Aorta (tissue), 5 donors: ENCODE measurements at places on chromosomes 12 and 14. TPM values are rescaled to one million over a fixed set of nuclear protein-coding genes. Genes with fewer than 3 reads are reported as not detected.

Gene FERMT2
- 205 TPM for total RNA-seq

Gene NPFF
- total RNA-seq: not detected

Gene SLC6A15
- 0.55 TPM for total RNA-seq

Gene FGD4
- total RNA-seq: 40.4 TPM

Gene GPR84
- total RNA-seq: 1.9 TPM

Gene TMEM132C
- total RNA-seq: 0.78 TPM

Gene HOXC6
- 17.1 TPM for total RNA-seq

Gene TMPRSS12
- total RNA-seq: not detected

Gene TAMALIN
- 64.2 TPM for total RNA-seq

Gene TMEM63C
- 0.06 TPM for total RNA-seq

Gene PLA2G1B
- 1.2 TPM for total RNA-seq

Gene FAM186B
- total RNA-seq: 0.23 TPM

- DNase-seq: peak; percentile 63
- H3K27ac ChIP-seq: no peak overlapping the region
- H3K4me1 ChIP-seq: no peaks in the 10 kb centered on the region
- no peak overlapping the region for H3K4me3 ChIP-seq
Observed at GRCh38 chr12:90410962-90411361, 544.0 kb downstream of the CCER1 start.

DNA sequence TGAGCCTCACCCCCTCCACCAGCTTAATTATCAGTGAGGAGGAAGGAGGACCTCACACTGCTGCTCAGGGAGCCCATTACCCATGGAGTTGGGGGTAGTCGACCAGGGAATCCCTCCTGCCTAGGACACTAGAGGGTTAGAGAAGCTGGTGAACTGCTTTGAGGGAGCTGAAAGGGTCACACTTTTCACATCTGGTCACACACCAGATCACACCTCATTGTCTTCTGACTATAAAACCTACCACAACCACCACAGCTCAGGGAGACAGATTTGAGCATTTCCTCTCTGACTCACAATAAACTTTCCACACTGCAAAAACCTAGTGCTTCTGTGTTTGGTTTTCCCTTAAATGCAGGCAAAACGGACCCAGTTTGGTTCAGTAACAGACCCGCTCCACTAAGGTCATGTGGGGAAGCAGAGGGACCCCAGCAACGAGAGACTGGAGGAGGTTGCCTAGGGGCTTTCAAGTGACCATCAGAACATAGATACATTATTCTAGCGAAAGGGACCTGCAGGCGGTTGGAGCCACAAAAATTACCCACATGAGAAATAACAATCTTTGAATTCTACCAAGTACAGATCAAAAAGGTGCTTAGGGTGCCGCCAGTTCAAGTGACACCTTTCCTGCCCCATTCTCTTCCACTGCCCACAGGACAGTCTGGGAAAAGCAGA, 151.4 kb upstream of the AVPR1A start:
- H3K36me3 ChIP-seq: no peaks in the 10 kb centered on the region
- H3K4me1 ChIP-seq: no peaks in the 10 kb centered on the region
- H3K27me3 ChIP-seq: no peaks in the 10 kb centered on the region
- DNase-seq: no peak
- no peak overlapping the region for H3K4me3 ChIP-seq
- H3K27ac ChIP-seq: no peak overlapping the region

DNA sequence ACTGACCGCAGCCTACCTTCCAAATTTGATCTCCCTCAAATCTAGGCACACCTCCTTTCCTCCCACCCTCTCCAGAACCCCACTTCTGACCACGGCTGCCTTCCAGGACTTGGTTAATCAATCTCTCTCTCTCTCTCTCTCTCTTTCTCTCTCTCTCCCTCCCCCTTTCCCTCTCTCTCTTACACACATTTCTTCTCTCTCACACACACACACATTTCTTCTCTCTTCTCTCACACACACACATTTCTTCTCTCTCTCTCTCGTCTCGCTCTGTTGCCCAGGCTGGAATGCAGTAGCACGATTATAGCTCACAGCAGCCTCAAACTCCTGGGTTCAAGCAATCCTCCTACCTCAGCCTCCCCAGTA, 521 bp upstream of the GMFB start:
- no peak for DNase-seq
- H3K27ac ChIP-seq: no peak overlapping the region
- no peaks in the 10 kb centered on the region for H3K36me3 ChIP-seq
- peaks cover 2% of the 10 kb centered on the region for H3K4me1 ChIP-seq

- no peak for DNase-seq
- no peak overlapping the region for H3K27ac ChIP-seq
- no peak overlapping the region for H3K4me3 ChIP-seq
- no peaks in the 10 kb centered on the region for H3K27me3 ChIP-seq
- no peaks in the 10 kb centered on the region for H3K4me1 ChIP-seq
- no peaks in the 10 kb centered on the region for H3K36me3 ChIP-seq
Observed at GRCh38 chr14:33081259-33081658, 142.6 kb downstream of the NPAS3 start.

GRCh38 chr12:131418121-131418520, 292.8 kb upstream of the SFSWAP start:
- no peak overlapping the region for H3K4me3 ChIP-seq
- H3K27ac ChIP-seq: no peak overlapping the region
- DNase-seq: no peak
- H3K27me3 ChIP-seq: no peaks in the 10 kb centered on the region
- no peaks in the 10 kb centered on the region for H3K4me1 ChIP-seq
- H3K36me3 ChIP-seq: no peaks in the 10 kb centered on the region

DNA sequence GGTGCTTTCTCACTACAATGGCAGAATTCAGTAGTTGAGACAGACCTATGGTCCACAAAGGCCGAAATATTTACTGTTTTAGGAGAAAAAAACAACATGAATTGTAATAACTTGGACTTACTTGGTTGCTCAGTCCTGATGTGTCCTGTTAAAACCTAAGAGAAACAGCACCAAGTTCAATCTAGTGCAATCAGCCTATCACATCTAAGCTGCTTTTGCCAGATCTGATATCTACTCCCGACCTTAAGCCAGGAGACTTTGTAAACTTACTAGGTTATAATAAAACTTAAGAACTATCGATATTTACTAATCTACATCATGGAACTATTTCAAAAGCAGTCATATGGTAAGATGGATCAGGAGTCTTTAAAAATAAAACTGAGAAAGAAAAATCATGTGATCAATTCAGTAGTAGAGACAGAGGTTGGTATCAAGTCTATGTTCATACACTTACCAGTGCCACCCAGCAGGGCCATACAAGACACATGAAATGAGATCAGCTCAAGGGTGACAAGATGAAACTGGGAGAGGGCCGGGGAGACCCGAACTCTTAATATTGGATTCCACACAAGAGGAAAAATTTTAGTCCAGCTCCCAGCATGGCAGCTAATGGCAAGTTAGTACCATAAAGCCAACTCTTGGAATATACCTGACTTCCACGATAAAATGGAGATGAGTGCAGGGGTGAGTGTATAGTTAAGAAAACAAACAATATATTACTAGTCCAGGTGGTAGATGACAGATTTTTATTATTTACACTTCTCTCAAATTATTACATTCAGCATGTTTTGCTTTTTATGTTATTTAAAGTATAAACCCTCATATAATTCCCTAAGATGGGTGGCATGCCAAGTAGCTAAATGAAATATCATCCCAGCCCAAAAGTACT, 27.5 kb downstream of the NUDT4 start:
- no peak overlapping the region for H3K27ac ChIP-seq
- no peak for DNase-seq
- no peaks in the 10 kb centered on the region for H3K27me3 ChIP-seq
- H3K4me3 ChIP-seq: no peak overlapping the region
- no peaks in the 10 kb centered on the region for H3K36me3 ChIP-seq

DNA sequence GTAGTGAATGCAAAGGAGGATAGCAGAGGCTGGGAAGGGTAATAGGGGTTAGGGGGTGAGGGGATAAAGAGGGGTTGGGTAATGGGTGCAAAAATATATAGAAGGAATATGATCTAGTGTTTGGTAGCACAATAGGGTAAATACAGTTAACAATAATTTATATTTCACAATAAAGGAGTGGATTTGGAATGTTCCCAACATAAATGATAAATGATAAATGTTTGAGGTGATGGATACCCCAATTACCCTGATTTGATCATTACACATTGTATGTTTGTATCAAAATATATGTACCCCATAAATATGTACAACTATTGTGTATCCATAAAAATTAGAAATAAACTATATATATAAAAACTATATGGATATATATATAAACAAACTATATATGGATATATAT, 999 bp upstream of the MYRFL start:
- no peaks in the 10 kb centered on the region for H3K36me3 ChIP-seq
- DNase-seq: no peak
- H3K4me1 ChIP-seq: no peaks in the 10 kb centered on the region
- no peaks in the 10 kb centered on the region for H3K27me3 ChIP-seq
- H3K4me3 ChIP-seq: no peak overlapping the region
- no peak overlapping the region for H3K27ac ChIP-seq

GRCh38 chr14:104893435-104894207, 28.6 kb downstream of the CEP170B start:
- no peak overlapping the region for H3K27ac ChIP-seq
- no peaks in the 10 kb centered on the region for H3K4me1 ChIP-seq
- H3K4me3 ChIP-seq: no peak overlapping the region
- DNase-seq: peak; percentile 77
- H3K27me3 ChIP-seq: no peaks in the 10 kb centered on the region

GRCh38 chr12:29147731-29148595, 1.1 kb upstream of the FAR2 start:
- H3K4me1 ChIP-seq: no peaks in the 10 kb centered on the region
- DNase-seq: no peak
- peak overlapping the region; percentile 37 for H3K4me3 ChIP-seq
- no peaks in the 10 kb centered on the region for H3K27me3 ChIP-seq

GRCh38 chr14:47194055-47194454, 481.4 kb downstream of the MDGA2 start:
- no peak for DNase-seq
- H3K27ac ChIP-seq: no peak overlapping the region
- no peaks in the 10 kb centered on the region for H3K27me3 ChIP-seq
- H3K36me3 ChIP-seq: no peaks in the 10 kb centered on the region
- H3K4me3 ChIP-seq: no peak overlapping the region
- H3K4me1 ChIP-seq: no peaks in the 10 kb centered on the region

DNA sequence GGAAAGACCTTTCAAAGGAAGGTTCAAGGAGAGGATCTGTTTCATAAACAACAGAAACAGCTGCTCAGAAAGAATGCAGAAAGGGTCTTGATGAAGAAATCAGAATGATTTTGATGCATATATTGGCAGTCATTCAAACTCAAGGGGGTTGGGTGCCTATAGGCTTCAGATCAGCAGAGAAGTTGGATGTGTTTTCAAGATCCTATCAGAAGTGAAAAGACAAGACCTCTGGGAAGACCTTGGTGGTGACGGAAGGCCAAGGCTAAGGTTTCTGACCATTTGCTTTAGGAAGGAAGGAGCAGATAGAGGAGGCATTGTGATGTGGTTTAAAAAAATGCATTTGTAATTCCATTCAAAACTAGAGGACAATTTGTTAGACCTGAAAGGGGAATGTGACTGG, 15.2 kb upstream of the PTPRB start:
- H3K36me3 ChIP-seq: no peaks in the 10 kb centered on the region
- H3K4me3 ChIP-seq: no peak overlapping the region
- no peak for DNase-seq
- no peaks in the 10 kb centered on the region for H3K27me3 ChIP-seq
- no peaks in the 10 kb centered on the region for H3K4me1 ChIP-seq

GRCh38 chr14:73365727-73366126, 92.6 kb downstream of the NUMB start:
- no peaks in the 10 kb centered on the region for H3K36me3 ChIP-seq
- DNase-seq: no peak
- H3K27ac ChIP-seq: no peak overlapping the region

DNA sequence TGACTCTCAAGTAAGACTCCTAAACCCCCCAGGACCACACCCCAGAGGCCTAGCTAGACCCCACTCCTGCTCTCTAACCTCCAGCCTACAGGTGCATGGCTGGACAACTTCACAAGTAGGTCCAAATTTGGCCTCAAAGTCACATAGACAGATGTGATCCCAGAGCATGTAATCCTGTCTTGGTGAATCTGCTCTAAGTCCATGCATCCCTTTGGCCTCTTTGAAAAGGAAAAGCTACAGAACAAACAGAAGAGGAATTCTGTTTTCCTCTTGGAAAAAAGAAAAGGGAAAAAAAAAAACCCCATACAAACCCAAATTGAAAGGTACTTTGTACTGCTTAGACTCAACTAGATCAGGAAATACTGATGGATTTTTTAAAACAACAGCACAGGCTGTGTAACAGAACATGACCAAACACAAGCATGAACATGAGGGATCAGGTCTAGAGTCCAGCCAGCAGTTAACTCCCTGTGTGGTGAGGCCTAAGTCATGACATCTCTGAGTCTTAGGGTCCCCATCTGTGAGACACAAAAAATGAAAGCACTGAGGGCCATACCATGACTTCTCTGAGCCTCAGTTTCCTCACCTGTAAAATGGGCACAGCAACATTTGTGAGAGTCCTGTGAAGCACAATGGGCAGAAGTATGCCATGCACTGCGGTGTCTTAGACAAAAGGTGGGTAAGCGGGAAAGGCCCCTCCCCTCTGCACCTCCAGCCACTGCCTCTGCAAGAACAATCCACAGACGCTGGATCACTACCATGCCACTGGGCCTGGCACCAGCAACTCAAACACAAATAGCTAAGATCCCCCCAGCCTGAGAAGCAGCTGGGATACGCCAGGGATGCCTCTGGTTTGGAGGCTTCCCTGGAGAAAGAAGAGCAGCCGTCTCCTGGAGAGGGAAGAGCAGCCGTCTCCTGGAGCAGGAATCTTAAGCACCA, 9.9 kb downstream of the PITPNM2 start:
- no peaks in the 10 kb centered on the region for H3K36me3 ChIP-seq
- DNase-seq: no peak
- peak overlapping the region; percentile 41 for H3K27ac ChIP-seq

DNA sequence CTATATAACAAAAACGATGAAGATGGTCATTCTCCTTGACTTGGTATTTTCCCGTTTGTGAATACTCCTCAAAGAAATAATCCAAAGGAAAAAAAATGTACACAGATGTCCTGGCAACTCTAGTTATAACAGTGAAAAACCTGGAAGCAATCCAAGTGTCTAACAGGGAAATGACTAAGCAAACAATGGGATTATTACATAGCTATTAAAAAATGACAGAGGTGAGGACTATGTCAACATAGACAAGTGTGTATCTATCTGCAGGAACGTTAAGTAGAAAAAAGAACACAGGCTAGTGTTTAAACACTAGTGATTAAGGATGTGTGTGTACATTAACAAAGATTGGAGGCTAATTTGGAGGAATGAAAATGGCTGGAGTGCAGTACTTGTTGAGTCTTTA, 5.9 kb upstream of the APOLD1 start:
- H3K36me3 ChIP-seq: no peaks in the 10 kb centered on the region
- no peaks in the 10 kb centered on the region for H3K4me1 ChIP-seq
- DNase-seq: no peak
- no peak overlapping the region for H3K27ac ChIP-seq
- H3K27me3 ChIP-seq: no peaks in the 10 kb centered on the region
- H3K4me3 ChIP-seq: no peak overlapping the region

DNA sequence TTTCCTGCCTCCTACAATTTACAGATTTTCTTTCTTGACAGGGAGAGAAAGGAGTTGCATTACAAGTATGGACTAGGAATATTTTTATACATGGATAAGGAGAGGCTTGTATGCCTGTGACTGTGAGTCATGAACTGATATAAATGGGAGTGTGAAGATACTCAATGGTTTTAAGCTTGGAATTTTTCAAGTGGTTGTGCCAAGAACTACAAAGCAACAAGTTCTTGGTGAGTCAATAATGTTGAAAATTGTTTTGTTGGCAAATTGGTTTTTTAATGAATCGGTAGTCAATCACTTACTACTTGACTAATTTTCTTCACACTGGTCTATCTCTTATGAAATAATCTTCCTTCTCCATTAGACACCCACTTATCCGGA, 58.9 kb upstream of the HMGA2 start:
- H3K27ac ChIP-seq: no peak overlapping the region
- no peaks in the 10 kb centered on the region for H3K36me3 ChIP-seq
- H3K4me3 ChIP-seq: no peak overlapping the region
- H3K4me1 ChIP-seq: no peaks in the 10 kb centered on the region
- H3K27me3 ChIP-seq: peaks cover 3% of the 10 kb centered on the region
